ENCODE measurements at places on chromosomes 6 and 20.

GRCh38 chr6:103675807-103676406 lies 1183.8 kb downstream of the HACE1 start:
- no peak for DNase-seq

GRCh38 chr6:137016356-137016755 lies 28.4 kb downstream of the IL20RA start:
- no peak for DNase-seq

- DNase-seq = no peak
Measured at GRCh38 chr20:62234339-62234738, 4.0 kb upstream of the OSBPL2 start.

DNA sequence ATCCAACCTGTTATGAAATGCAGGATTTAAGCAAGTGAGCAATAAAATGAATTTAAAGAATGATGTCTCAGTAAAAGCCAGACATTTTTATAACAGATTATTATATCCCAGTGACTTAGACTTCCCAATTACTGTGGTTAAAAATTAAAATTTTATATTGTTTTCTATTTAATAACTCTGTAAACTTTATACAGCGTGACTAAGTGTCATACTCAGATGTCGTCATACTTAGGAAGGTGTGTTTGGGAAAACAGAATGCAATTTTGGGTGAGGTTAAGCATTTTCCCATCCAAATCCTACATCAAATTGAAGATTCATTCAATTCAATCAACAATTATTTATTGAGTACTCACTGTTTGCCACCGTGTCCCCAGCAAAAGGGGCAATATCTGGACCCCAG lies 31.4 kb upstream of the FRMD1 start:
- DNase-seq = no peak

DNA sequence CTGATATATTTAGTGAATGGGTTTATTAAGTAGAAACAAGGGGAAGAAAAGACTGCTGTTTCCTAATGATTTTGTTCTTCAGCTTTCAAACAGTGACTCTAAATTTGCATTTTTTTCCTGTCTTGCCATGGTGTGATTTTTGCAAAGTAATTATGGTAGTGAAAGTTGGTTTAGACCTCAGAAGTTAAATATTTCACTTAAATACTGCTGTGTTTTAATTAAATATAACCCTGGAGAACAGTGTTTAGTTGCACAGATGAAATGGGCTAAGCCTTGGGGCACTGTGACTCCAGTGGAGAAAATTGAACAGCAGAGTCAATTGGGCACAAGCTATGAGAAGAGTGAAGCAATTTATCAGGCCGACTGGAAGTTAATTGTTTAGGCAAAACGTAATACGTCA lies 111.1 kb upstream of the MCHR2 start:
- no peak for DNase-seq

DNA sequence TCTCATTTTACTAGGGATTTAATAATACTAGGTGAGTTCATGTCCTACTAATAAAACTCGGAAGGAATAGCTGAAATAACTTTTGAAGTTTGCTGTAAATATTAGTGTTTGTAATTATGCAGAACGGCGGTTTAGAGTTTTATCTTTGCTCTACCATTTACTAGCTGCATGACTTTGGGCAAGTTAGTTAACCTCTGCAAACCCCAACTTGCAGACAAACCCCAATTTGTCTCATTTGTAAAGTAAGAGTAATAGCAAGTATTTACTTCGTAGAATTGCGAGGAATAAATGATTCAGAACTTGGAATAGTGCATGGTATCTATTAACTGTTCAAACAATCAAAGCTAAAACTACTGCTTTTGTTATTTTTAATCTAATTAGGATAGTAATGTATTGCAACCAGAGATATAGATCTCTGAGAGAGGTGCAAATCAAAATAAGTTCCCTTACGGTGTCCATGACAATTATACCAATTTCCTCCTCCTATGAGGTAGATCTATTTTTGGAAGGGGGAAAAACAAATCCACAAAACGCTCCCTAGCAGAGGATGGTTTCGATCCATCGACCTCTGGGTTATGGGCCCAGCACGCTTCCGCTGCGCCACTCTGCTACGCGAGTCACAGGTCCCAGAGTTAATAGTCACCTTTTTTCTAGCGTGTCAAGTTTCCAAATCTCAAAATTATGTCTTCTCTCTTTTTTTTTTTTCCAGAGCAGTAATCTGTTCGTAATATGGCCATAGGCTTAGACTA lies 35.1 kb upstream of the BTN3A2 start:
- DNase-seq = no peak

DNA sequence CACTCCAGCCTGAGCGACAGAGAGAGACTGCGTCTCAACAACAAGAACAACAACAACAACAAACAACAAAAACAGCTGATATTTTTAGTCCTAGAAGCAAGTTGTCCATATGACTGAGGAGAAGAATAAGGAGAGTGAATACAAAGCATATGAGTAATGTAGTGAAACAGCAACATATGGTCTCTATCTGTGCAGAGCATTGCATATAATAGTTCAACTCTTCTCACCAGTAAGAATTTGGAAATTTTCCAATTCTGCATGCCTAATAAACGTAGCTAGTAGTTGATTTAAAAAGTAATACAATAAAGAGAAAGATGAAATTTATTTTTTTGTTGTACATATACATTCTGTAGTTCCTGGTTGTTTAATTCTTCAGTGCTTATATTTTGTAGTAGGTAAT lies 129.7 kb upstream of the FAM83B start:
- DNase-seq = no peak

DNA sequence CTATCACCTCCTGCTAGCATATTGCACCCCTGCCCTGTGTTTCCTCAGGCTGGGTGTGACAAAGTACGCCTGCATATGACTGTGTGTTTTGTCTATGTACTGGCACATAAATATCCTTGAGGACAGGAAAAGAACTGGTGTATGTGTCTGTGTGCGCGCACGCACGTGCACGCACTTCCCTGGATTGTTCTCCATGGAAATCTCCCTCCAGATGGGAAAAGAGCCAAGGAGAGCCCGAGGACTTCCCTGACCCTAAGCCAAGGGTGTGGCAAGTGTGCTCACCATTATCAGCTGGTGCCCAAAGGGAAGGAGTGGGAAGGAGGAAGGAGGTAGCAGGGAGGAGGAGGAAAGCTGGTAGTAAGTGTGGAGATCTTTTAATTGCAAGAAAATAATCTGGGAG lies 117.6 kb downstream of the HIVEP2 start:
- no peak for DNase-seq

DNA sequence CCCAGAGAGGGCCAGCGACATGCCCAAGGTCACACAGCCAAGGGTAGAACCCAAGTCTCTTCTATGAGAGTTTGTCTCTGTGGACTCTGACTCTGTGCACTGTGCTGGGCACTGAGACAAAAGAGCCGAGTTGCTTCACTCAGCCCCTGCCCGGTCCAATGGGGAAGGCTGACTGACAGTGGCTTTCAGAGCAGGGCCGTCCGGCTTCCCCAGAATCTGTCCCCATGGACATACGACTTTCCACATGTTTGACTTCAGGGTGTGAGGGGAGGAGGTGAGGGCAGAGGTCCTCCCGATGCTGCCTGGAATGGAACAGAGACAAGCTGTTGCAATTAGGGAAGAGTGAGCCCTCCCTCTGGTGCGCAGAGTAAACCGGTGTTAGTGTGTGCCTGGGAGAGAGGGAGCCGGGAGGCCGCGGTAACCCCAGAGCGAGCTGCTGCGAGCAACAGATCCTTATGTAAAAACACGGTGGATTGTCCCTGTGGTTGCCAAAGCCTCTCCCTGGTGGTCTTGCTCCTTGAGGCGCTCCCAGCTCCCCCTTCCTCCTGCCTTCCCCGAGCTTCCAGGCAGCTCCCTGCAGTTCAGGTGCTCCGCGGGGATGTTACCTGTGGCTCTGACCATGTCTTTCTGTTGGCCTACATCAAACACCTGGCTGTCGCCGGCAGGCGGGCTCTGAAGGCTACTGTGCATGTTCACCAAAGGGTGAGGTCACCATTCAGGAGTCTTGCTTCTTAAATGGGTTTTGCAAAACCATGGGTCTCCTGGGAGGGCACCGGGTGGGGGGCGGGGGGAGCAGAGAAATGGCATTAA lies 672 bp downstream of the SIRPA start:
- DNase-seq = no peak

DNA sequence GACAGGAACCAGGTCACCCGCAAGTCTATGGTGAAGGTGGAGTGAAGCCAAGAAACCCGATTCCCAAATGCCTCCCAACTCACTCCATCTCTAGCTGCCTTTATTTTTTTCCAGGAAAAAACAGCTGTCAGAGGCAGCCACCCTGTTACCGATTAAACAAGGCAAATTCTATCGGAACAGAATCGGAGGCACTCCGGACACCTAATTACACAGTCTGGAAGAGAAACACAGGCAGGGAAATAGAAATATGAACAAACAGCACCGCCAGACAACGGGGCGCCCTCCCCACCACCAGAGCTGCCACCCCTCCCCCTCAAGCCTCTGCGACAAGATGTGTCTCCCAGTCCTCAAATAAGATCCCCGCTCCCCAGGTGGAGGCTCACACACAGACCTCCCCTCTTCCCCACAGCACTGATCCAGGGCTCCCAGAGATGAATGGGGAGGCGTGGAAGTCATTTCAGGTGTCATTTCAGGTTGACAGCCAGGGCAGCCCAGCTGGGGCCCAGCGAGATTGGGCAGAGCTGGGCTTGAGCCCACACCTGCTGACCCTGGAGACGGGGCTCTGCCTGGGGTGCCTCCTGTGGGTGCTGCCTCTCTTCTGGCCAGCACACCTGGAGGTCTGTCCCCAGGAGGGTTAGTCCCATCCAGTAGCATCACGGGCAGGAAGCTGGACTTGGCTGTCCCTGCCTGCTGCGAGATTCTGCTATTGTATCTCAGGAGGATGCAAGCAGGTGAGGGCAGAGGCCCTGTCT lies 19.8 kb upstream of the VSTM2L start:
- DNase-seq = no peak
